ENCODE measurements at places on chromosomes 12 and 14.

GRCh38 chr12:127729381-127729780, 537.6 kb upstream of the TMEM132C start:
- no peaks in the 10 kb centered on the region for H3K36me3 ChIP-seq
- no peak overlapping the region for H3K27ac ChIP-seq
- no peak for DNase-seq
- H3K4me3 ChIP-seq = no peak overlapping the region
- no peaks in the 10 kb centered on the region for H3K27me3 ChIP-seq

DNA sequence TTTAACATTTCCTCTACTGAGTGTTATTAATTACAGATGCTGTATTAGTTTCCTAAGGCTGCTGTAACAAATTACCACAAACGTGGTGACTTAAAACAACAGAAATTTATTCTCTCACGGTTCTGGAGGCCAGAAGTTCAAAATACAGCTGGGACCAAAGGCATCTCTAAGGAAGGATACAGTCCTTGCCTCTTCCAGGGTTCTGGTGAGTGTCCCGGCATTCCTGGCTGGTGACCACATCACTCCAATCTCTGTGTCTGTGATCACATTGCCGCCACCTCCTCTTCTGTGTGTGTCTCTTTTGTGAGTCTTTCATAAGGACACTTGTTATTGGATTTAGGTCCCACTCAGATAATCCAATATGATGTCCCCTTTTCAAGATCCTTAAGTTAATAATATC, 85.1 kb upstream of the CCDC198 start:
- no peaks in the 10 kb centered on the region for H3K27me3 ChIP-seq
- H3K4me1 ChIP-seq = no peaks in the 10 kb centered on the region
- no peak overlapping the region for H3K4me3 ChIP-seq
- H3K27ac ChIP-seq = no peak overlapping the region
- no peak for DNase-seq

- peaks cover 2% of the 10 kb centered on the region for H3K36me3 ChIP-seq
- H3K4me1 ChIP-seq = peaks cover 28% of the 10 kb centered on the region
- DNase-seq = peak; percentile 91
- H3K4me3 ChIP-seq = peak overlapping the region; percentile 88
These were observed 558 bp downstream of the KLHDC2 start for GRCh38 chr14:49768301-49769121.

DNA sequence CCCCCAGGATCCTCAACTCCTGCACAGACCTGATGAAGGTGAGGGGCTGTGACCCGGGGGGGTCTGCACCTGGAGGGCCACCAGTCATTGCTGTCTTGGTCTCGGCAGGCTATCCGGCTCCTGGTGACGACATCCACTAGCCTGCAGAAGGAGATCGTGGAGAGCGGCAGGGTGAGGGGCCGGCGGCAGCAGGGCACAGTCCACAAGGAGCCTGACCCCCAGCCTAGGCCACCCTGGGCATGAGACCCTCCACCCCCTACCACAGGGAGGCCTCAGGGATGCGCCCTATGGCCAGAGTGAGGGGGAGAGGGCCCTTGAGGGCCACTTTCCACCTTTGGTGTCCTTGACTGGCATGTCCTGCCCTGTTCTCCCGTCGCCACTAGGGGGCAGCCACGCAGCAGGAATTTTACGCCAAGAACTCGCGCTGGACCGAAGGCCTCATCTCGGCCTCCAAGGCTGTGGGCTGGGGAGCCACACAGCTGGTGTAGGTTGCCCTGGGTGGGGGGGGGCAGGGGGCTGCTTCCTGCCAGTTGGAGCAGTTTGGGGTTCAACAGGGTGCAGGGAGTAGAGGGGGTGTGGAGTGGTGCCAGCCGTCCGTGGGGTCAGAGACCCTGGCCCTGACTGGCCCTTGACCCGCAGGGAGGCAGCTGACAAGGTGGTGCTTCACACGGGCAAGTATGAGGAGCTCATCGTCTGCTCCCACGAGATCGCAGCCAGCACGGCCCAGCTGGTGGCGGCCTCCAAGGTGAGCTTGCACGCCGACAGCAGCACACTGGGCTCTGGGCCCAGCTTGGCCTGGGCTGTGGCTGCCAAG, 25.0 kb downstream of the HIP1R start:
- H3K27ac ChIP-seq = no peak overlapping the region
- H3K4me1 ChIP-seq = no peaks in the 10 kb centered on the region
- H3K4me3 ChIP-seq = no peak overlapping the region
- peak; percentile 88 for DNase-seq
- H3K36me3 ChIP-seq = peaks cover 5% of the 10 kb centered on the region
- H3K27me3 ChIP-seq = no peaks in the 10 kb centered on the region

- DNase-seq = no peak
- H3K36me3 ChIP-seq = no peaks in the 10 kb centered on the region
- no peaks in the 10 kb centered on the region for H3K4me1 ChIP-seq
- H3K4me3 ChIP-seq = no peak overlapping the region
- no peak overlapping the region for H3K27ac ChIP-seq
These were observed 9.0 kb downstream of the HPD start for GRCh38 chr12:121849665-121850064.

- H3K4me1 ChIP-seq = peaks cover 1% of the 10 kb centered on the region
- H3K36me3 ChIP-seq = no peaks in the 10 kb centered on the region
- no peaks in the 10 kb centered on the region for H3K27me3 ChIP-seq
- no peak overlapping the region for H3K4me3 ChIP-seq
These were observed 113.8 kb downstream of the EGLN3 start for GRCh38 chr14:33836900-33837577.

DNA sequence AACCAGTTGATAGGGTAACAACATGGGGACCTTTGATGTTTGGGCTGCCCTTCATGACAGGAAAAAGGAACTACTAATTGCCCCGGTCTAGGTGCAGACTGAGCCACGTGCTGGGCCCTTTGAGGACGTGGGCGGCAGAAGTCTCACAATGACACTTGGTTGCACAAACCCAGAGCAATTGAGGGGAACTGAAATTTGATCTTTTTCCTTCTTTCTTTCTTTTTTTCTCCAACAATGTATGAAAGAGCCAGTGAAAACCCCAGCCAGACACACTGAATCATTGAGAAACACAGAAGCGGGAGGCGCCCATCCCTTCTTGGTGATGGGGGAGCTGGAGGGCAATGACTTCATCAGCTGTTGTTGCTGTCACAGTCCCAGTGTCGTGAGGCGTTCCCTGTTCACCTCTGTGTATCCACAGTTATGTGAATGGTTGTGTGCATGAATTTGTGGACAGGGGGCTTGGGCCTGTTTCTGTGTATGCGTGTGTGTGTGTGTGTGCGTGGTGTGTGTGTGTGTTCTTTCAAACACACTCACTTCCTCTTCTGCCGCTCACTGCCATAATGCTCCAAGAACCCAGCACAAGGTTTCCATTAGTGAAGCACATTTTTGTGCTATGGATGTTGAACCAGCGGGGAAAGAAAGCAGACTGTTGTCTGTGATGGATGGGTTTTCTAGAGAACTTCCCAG, 137.5 kb upstream of the CCND2 start:
- peaks cover 2% of the 10 kb centered on the region for H3K36me3 ChIP-seq
- H3K4me1 ChIP-seq = peaks cover 52% of the 10 kb centered on the region
- peak overlapping the region; percentile 89 for H3K27ac ChIP-seq
- H3K4me3 ChIP-seq = peak overlapping the region; percentile 13

DNA sequence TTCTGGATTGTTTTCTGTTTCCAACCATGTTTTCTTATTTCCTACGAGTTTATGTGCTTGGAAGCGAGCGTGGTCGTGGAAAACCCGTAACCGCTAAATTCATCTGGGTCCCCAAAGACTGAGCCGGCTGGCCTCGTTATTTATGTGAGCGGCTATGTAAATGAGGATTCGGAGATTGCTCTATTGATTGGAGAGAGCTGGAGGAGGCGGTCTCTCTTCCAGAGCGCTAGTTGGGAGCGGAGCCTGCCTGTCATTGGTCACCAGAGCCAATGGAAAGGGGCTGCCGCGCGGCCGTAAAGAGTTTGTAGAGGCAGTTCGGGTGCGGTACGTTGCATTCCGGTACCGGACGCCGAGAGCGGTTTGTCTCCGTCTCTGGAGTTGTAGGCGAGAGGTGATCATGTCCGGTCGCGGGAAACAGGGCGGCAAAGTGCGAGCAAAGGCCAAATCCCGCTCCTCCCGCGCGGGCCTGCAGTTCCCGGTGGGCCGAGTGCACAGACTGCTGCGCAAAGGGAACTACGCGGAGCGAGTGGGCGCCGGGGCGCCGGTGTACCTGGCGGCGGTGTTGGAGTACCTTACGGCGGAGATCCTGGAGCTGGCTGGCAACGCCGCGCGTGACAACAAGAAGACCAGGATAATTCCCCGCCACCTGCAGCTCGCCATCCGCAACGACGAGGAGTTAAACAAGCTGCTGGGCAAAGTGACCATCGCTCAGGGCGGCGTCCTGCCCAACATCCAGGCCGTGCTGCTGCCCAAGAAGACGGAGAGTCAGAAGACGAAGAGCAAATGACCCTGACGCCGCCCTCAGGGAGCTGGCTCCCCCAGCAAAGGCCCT, 29.0 kb downstream of the WBP11 start:
- H3K4me3 ChIP-seq = peak overlapping the region; percentile 97
- no peaks in the 10 kb centered on the region for H3K27me3 ChIP-seq
- H3K27ac ChIP-seq = peak overlapping the region; percentile 93
- peak; percentile 95 for DNase-seq

DNA sequence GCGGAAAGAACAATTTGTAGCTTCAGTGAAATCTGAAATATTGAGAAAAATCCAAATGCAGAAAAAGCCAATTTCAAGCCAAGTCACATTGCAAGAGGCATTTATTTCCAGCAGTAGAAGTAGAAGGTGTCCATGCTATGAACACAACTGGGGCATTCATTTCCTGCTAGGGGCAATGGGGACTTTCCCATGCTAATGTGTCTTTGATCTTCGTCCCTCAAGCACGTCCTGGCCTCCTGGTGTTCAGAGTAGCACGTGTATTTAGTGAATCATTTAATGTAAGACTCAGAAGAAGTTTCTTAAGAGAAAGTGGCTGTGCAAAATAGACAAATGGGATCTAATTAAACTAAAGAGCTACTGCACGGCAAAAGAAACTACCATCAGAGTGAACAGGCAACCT, 267.9 kb downstream of the TMEM132C start:
- peaks cover 9% of the 10 kb centered on the region for H3K4me1 ChIP-seq
- H3K27me3 ChIP-seq = no peaks in the 10 kb centered on the region
- DNase-seq = no peak
- H3K27ac ChIP-seq = no peak overlapping the region
- no peak overlapping the region for H3K4me3 ChIP-seq
- no peaks in the 10 kb centered on the region for H3K36me3 ChIP-seq

GRCh38 chr12:105445649-105446048, 115.2 kb downstream of the C12orf75 start:
- no peak for DNase-seq
- no peaks in the 10 kb centered on the region for H3K36me3 ChIP-seq
- no peaks in the 10 kb centered on the region for H3K4me1 ChIP-seq
- peaks cover 20% of the 10 kb centered on the region for H3K27me3 ChIP-seq
- H3K27ac ChIP-seq = no peak overlapping the region

GRCh38 chr14:30935445-30935844, 61.1 kb downstream of the COCH start:
- no peak overlapping the region for H3K4me3 ChIP-seq
- H3K27me3 ChIP-seq = no peaks in the 10 kb centered on the region
- peaks cover 19% of the 10 kb centered on the region for H3K36me3 ChIP-seq
- H3K27ac ChIP-seq = no peak overlapping the region
- no peaks in the 10 kb centered on the region for H3K4me1 ChIP-seq

- no peaks in the 10 kb centered on the region for H3K4me1 ChIP-seq
- H3K4me3 ChIP-seq = no peak overlapping the region
- DNase-seq = no peak
- H3K36me3 ChIP-seq = no peaks in the 10 kb centered on the region
- no peak overlapping the region for H3K27ac ChIP-seq
These were observed 15.4 kb downstream of the TRIM9 start for GRCh38 chr14:51079489-51079888.

- peak overlapping the region; percentile 97 for H3K27ac ChIP-seq
- peaks cover 59% of the 10 kb centered on the region for H3K4me1 ChIP-seq
- peak; percentile 51 for DNase-seq
- peaks cover 27% of the 10 kb centered on the region for H3K36me3 ChIP-seq
These were observed 3.4 kb downstream of the CHST11 start for GRCh38 chr12:104460041-104460719.

DNA sequence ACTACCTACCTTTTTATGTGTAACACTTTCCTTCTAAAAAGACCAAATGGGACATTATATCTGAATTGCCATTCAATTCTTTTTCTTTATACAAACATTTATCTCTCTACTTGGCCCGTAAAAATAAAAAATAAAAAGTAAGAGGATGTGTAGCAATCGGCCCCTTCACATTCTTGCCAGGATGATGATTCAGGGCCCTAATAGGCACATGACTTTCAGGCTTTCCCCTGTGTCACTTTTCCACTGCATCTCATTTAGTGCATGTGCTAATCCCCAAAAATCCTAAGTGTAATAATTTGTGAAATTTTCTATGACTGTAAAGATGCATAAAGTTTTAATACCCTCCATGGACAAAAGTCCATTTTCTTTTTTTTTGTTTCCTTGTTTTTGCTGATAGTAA, 23.0 kb upstream of the ATP2B1 start:
- no peak for DNase-seq
- H3K36me3 ChIP-seq = peaks cover 4% of the 10 kb centered on the region
- no peak overlapping the region for H3K4me3 ChIP-seq

All from activated CD4-positive, alpha-beta memory T cell treated with anti-CD3 and anti-CD28 coated beads for 36 hours (primary cell).